ENCODE measurements at places on chromosomes 7 and 10.

- DNase-seq: no peak
Observed at GRCh38 chr7:43077732-43078391, 34.6 kb upstream of the HECW1 start.

DNA sequence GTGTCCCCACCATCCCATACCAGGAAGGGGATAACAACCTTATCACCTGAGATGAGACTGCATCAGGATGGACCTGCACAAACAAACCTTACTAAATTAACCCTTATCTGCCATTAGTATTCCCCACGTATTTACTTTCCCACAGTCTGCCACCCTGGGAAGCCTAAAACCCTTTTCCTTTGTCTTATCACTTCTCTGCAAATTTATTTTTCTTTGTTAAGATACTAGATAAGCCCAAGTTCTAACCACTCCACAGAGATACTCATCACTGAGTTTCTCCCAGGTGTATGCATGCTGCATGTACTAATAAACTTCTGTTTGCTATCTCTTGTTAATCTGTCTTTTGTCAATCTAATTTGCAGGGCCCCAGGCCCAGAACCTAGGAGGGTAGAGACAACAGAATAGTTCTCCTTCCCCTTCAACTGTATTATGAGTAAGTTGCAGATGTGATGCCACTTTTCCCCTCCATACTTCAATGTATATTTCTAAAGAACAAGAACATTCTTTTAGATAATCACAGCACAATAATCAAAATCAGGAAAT is 66.0 kb downstream of the ELMO1 start:
- no peak for DNase-seq

DNA sequence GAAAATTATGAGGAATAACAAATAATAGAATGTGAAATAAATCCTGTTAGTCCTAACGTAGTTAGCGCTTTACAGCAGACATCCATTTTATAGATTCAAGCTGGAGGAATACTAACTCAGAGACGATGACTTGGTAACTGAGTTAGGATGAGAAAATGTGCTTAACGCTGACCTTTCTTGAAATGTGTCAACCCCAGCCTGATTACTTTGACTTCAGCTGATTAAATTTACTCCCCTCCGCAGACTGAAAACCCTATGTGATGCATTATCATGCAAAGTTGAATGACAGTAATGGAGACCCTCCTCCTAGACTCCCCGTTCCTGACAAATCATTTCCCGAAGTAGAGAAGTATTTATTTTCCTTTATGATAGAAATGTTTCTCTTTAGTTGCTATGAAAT is 54.5 kb downstream of the WDFY4 start:
- DNase-seq: no peak

GRCh38 chr10:23886355-23886754 is 322.6 kb upstream of the KIAA1217 start:
- DNase-seq: peak; percentile 24

- no peak for DNase-seq
Observed at GRCh38 chr7:102182016-102182415, 104.7 kb upstream of the SH2B2 start.

GRCh38 chr7:149604521-149604920 is 106.9 kb upstream of the ZNF746 start:
- DNase-seq: no peak

GRCh38 chr10:75688506-75689300 is 257.3 kb downstream of the LRMDA start:
- DNase-seq: no peak

DNA sequence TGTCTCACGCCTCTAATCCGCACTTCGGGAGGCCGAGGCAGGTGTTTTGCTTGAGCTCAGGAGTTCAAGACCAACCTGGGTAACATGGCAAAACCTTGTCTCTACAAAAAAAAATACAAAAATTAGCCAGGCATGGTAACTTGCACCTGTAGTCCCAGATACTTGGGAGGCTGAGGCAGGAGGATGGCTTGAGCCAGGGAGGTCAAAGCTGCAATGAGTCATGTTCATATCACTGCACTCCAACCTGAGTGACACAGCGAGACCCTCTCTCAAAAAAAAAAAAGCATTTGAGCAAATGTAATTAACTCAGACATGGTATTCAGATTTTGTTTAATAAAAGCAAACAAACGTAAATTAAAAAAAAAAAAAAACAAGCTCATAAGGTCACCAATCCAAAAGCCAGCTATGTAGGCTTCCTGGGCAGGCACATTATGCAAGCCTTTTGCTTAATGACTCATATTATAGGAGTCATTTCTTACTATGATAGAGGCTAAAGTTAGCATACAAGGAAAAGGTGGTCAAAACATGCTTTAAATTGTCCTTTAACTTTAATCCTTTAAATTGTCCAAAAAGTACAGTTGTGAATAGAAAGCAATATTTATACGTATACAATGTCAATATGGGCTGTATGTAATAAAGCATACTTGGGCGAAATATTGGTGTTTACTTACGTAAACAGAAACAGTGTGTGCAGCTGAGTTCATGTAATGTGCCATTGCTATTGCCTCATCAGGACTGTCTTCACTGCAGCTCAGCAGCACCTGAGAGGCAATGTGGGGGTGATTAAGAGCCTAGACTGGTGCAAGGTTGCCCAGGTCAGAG is 13.0 kb downstream of the AKR1D1 start:
- no peak for DNase-seq

DNA sequence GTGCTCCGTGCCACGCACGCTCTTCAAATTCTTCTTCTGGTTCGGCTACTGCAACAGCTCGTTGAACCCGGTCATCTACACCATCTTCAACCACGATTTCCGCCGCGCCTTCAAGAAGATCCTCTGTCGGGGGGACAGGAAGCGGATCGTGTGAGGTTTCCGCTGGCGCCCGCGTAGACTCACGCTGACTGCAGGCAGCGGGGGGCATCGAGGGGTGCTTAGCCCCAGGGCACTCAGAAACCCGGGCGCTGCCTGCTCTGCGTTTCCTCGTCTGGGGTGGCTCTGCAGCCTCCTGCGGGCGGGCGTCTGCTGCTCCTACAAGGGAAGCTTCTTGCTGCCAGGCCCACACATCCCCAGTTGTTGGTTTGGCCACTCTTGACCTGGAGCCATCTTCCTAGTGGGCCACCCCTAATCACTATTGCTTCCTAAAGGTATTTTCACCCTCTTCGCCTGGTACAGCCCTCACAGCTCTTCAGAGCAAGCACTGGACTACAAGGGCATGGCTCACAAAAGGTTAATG is 2.5 kb downstream of the ADRA2A start:
- no peak for DNase-seq

- DNase-seq: no peak
Observed at GRCh38 chr7:143384148-143384547, 3.0 kb downstream of the ZYX start.

DNA sequence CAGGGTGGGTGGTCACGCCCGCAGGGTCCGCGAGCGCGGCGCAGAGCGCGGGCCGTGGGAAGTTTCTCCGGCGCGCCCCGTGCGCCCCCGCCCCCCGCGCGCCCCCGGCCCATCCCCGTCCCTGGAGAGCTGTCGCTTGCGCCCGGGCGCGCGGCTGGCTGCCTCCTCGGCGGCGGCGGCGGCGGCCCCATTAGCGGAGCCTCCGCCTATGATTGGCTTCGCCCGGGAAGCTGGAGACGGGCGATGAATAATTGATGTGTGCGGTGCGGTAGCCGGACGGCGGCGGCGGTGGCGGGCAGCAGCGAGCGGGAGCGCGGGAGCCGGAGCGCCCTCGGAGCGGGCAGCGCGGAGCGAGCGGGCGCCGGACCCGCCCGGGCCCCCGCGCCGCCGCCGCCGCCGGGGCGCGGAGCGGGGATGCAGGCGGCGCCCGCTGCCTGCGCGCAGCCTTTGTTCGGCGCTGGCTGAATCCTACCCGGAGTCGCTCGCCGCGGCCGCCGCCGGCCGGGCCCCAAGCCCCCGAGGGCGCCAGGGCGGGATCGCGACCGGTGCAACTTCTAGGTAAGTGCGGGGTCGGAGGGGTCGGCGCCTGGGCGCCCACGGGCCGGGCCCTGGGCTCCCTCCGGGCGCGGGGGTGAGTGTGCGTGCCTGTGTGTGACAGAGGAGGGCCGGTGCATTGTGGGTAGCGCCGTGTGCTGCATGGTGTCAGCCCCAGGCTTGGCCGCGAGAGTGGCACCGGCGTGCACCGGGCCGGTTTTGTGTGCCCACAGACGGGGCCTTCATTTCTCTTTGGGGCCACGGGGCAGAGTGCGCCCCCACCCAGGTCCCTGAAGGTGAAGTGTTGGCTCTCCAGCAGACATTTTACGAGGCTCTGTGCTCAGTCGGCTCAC is 103.8 kb upstream of the PPIF start:
- peak; percentile 68 for DNase-seq

- no peak for DNase-seq
Observed at GRCh38 chr7:158022601-158023000, 565.0 kb downstream of the PTPRN2 start.

DNA sequence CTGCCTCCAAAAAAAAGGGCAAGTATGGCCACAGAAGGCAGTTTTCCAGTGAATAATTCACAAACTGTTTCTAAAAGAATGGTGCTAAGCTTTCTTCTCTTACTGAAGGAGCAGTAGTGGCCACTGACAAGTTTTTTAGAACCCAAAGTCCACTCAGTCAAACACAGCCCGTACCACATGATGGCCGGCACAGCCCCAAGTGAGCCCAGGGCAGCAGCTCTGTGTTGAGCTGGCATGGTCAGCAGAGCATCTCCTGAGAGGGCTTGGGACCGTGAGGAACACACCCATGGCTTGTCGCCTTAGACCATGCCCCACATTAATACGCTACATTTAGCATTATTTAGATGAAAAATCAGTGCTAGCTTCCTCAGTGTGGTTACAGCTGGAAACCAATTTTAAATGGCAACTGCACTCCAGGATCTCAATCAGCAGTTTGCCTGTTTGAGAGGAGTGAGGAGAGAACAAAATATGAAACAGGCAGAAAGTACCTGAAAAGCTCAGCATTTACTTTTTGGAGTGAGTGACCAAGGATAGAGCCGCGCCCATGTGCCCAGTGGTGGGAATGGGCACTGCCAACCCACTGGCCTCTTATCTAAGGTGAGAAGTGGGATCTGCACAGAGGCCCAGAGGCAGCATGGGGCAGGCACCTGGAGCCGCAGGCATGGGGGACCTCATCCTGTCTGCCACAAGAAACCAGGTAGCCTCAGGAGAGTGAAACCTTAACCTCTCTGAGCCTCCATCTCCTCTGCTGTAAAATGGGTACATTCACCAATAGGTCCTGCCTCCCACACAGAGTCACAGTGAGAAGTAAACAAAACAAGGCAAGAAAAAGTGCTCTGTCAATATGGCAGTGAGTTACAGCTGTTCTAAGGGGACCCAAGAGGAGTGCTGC is 17.4 kb downstream of the PSAP start:
- DNase-seq: no peak

DNA sequence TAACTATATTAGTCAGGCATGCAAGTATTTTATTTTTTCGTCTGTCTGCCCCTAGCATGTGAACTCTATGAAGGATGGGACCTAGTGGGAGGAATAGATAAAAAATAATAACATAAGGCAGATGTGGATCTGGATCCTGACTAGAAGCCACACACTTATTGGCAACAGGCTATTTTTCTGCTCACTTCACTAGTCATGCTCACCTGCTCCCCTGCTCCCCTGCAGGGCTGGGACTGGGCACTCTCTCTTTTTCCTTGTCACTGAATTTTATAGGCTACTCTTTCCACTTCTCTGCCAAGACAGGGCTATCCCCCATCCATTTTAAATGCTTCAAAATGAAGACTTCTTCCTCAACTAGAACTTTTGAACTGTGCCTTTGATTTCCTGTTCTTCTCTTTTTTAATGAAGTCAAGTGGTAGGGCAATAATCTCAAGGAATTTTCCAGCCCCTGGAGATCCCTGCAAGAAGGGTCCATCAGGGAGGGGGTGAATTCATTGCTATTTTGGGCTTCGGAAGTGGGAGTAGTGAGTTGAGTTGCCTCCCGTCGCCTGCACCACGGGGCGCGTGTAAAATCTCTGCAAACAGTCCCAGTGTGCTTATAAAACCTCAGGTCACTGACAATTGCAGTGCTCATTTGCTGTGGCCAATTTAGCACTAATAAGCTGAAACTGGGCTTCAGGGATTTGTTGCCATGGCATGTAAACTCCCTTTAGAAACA is 156.7 kb upstream of the NPVF start:
- DNase-seq: no peak

- no peak for DNase-seq
Observed at GRCh38 chr7:51022821-51023220, 240.1 kb upstream of the GRB10 start.

DNA sequence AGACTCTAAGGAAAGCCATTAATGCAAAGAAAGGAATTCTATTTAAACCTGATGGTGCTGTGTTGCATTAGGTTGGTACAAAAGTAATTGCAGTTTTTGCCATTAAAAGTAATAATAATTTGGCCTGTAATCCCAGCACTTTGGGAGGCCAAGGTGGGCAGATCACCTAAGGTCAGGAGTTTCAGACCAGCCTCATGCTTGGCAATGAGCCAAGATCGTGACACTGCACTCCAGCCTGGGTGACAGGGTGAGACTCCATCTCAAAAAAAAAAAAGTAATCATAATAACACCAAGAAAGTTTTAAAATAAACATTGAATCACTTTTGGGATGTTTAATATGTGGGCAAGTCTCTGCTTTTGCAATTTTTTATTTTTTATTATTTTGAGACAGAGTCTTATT is 107.3 kb upstream of the FRMD4A start:
- no peak for DNase-seq

GRCh38 chr10:75029857-75030256 is 81.6 kb upstream of the SAMD8 start:
- no peak for DNase-seq

DNA sequence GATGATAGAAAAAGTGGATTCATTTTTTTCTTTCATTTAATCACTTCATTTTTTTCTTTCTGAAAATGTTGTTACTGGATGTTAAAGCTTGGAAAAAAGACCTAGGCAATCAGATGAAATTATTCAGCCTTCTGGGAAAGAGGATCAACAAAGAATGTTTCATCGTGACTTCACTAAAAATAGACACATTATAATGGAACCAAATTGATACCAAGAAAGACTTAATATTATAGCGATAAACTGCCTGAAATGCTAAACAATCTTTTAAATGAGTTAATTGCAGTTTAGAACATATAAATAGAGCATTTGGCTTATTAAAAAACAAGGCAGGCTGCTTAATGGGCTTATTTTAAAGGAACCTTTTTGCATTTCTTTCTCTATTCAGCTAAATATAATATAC is 25.6 kb upstream of the TMEM229A start:
- DNase-seq: no peak

DNA sequence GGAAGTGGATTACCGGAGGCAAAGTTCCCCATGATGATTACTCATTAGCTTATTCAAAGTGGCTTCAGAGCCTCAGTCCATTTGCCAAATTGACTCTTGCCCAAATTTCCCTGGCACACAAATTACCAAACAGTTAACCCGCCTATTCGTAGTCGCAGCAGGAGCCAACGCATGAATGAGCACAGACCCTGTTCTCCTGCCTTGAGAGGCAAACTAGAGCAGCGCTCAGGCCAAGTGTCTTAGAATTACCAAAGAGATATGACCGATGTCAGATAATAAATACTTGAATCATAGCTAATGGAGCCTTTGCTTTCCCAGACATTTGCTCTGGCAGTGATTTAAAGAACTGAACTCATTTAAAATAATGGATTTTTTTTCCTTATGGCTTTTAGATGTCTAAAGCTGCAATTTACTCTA is 64.9 kb downstream of the CTTNBP2 start:
- no peak for DNase-seq

- no peak for DNase-seq
Observed at GRCh38 chr7:159026271-159027055, 118.2 kb downstream of the VIPR2 start.
